ENCODE measurements at places on chromosomes 2 and 18.

DNA sequence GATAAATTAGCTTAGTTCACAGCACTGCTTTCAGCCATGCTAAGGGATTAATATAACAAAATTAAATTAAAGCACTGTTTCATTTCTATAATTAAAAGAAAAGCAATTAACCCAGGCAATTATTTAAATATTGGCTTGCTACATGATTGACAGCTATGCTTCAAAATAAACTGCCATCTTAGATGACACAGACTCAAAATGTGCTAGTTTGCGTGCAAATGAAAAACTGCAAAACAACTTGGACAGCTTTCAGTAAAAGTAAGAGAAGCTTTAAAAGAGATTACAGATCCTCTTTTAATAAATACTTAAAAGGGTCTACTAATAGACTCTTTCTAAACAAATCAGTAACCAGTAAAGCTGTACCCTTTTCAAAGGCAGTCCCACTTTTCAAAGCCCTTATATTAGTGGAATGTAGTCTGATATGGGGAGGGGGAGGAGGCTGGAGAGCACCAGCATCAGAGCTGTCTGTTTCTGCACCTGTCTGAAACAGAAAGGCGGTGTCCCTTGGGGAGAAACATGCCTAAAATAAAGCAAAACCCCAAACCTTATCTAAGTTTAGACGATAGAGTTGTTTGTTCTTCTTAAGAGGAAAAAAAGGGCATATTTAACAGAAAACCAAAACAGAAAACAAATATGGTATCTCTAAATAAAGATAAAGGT is 20.8 kb downstream of the EIF2AK3 start:
- no peak for DNase-seq

DNA sequence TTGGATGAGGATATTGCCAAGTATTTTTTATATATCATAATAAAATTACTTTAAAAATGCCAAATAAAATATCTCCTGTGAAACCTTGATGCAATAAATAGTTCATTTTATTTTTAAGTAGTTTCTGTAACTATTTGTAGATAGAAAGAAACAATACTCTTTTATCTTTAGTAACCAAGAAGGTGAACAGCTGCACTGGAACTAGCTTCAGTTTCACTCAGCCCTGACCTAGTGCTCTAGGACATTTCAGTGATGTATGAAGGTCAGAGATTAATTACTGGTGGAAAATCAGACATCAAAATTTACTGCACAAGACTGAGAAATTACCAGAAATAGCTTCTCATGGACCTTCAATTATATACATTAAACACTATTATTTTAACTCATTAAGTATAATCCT is 1305.0 kb downstream of the CNTNAP5 start:
- no peak for DNase-seq

DNA sequence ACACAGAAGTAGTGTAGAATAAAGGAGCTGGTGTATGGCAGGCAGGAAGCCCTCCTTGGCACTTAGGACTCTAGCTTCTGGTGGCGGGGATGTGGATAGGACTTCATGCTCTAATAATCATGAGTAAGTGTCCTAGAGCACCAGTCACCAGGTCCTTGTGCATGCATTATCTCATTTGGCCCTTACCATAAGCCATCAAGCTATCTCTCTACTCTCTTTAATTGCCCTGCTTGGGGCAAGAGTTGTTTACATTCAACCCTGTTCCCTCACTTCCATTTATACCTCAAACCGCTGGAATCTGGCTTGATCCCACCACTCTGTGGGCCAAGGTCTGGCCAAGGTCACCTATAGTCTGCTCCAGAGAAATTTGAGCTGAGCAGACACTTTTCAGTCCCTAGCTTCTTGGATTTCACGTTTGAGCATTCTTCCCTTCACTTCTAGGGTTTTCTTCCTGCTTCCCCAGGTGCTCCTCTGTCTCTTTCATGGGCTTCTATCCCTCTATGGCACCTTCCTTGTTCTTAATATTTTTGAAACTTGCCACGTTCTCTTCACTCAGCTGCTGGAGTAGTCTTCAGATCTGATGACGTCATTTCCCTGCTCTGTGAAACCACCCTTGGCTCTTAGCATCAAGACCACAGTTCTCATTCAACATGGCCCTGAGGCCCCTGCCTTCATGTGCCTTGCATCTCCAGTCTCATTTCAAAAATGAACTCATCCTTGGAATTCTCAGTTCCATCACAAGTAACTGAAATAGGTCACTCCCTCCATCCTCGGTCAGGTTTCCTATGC is 94.9 kb upstream of the GATA6 start:
- peak; percentile 58 for DNase-seq

DNA sequence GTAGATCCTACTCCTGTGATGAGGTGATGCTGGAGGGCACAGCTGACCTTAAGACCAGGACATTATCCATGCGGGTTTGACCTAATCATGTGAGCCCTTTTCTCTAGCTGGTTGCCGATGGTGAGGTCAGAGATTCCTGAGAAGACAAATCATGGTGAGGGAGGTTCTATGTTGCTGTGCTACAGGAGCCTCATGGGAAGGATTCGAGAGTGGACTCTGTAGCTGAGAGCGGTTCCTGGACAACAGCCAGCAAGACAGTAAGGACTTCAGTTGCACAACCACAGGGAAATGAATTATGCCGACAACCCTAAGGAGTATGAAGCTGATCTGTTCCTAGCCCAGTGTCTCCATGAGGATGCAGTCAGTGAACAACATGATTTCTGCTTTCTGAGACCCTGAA is 80.4 kb downstream of the EPB41L3 start:
- DNase-seq = no peak

DNA sequence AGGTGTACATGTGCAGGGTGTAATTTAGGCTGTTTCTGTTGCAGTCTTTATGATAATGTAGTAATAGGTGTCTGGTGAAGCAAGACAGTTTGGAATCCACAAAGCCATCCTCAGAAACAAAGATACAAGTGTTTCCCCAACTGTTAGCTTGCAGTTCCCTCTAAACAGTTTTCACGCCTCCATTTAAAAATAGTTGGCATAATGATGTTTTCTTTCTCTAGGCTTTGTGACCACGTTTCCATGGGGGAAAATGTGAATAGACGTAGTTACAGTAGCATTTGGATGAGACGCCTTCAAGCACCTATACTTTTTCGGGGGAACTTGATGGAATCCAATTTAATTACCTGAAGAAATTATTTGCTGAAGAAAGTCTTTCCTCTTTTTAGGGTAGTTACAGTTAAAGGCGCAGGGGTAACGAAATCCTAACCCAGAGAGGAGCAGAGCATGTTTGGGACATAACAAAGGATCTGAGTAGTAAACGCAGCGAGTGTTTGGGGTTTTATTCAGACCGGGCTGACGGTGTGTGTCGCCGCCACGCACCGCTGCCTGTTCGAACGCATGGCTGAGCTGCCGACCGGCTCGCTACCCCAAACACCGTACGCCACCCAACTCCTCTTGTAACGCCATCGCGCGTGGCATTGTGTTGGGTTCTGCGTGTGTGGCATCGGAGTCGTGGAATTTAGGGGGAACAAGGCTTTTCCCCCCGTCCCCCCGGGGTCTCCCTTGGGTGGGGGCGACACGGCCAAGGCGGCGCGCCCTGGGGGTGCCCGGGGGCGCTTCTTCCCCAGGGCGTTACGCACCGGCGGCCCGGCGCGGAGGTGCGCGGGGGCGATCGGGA is 681 bp upstream of the NRP2 start:
- peak; percentile 62 for DNase-seq

GRCh38 chr2:263774-264492 is at the start of gene SH3YL1:
Gene SH3YL1 (minus strand): TSS chr2:264032. CDS start chr2:263984, 48 bp downstream.
- DNase-seq = peak; percentile 74

- DNase-seq = no peak
These were observed 9.0 kb upstream of the CDK15 start for GRCh38 chr2:201797175-201797840.

GRCh38 chr18:79164706-79165105 is 95.5 kb downstream of the ATP9B start:
- DNase-seq = no peak

GRCh38 chr2:20668451-20668850 is 1.5 kb downstream of the GDF7 start:
- no peak for DNase-seq

DNA sequence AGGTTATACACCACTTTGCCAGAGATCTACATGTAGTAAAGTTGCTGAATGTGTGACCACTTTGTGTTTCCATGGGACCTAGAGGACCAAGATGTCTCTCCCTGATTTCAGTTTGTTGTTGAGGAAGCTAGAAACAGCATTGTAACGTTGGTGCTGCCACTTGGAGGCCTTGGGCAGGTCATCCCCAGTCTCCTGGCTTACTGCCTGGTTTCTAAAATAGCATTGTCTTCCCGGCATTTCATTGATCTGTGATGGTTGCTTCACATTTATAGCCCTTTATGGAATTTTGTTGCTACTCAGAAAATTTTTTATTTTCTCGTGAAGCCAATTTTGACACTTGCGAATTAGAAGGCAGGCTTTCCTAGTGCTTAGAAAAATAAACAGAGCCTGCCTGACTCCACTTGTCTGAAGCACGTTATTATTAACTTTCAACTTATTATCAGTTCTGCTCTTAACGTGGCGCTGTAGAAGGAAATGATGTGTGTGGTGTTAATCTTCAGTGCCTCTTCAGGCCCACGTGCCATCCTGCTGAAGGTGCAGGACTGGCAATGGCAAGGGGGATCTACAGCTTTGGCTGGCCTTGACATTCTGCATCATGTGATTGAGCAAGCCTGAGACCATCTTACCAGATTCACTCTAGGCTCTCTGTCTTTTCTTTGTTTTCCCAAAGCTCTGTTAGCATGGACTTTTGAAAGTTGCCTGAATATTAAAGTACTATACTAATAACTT is 59.9 kb downstream of the INPP4A start:
- DNase-seq = peak; percentile 6
